ENCODE measurements at places on chromosomes 1 and 21.

GRCh38 chr1:224486801-224487583, 52.4 kb upstream of the WDR26 start:
- no peak for DNase-seq

DNA sequence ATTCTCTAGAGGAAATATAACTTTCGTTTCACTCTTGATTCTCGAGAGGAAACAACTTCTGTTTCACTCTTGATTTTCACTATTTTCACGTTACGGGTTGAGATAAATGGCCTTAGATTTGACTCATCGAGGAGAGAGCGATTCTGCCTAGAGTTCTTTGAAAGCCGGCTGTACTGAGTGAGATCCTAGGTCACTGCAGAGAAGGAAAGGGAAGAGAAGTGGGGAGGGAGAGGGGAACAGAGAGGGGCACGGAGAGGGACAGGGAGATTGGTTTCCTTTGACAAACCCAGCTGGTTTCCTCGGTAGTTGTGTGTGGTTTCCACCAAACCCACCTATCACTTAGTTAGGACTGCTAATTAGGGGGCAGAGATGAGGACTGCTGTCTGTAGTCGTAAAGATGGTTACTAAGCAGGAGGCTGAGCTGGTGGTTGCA, 21.6 kb upstream of the GPR137B start:
- no peak for DNase-seq

GRCh38 chr1:161089938-161090337, 580 bp upstream of the NECTIN4 start:
- no peak for DNase-seq

DNA sequence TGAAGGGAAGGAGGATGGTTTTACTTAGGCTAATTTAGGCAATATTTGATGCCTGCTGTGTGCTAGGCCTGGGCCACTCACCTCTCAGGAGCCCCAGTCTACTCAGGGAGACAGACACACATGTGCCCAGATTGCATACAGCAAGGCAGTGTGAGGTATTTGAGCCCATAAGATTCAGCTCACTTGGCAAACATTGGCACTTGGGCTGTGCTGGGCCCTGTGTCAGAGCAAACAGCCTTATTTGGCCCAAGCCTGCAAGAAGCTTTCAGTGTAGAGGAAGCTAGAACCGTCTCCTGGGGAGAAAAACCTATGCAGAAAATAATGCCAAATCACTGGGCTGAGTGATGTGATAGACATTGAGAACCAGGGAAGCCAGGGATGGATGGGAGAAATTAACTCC, 3.9 kb upstream of the SYNC start:
- no peak for DNase-seq

DNA sequence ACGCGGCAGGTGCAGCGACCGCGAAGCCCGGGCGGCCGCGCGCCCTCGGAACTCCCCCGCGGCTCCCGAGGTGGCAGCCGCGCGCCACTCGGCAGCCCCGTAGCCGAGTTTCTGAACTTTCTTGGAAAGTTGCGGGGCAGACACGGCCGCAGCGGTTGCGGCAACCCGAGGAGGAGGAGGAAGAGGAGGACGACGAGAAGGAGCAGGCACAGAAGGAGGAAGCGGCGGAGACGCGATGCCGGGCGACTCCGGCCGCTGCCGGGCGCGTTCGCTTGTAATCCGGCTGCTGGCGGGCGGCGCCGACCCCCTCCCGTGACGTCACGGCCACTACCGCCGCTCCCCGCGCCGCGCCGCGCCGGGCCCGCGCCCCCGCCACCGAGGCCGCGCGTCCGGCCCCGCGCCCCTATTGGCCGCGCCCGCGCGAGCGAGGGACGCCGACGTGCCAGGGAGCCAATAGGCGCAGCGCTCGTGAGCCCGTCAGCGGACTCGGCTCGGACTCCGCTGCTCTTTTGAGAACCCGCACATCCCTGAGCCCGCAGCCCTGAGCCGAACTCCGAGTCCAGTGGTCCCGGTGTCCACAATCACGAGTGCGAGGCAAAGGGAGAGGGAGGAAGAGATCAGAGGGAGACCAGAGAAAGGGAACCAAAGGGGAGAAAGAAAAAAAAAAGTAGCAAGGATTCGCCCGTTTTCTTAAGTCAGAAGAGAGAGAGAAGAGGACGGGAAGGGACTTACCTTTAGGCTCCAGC, 736 bp upstream of the BARHL2 start:
- peak; percentile 35 for DNase-seq

Data from fibroblast of pulmonary artery (primary cell).